ENCODE measurements at places on chromosomes 12 and 14.

- no peak for DNase-seq
Measured at GRCh38 chr14:30225176-30225575, 297.5 kb upstream of the PRKD1 start.

GRCh38 chr14:69960296-69960695 lies 81.1 kb downstream of the SMOC1 start:
- no peak for DNase-seq

DNA sequence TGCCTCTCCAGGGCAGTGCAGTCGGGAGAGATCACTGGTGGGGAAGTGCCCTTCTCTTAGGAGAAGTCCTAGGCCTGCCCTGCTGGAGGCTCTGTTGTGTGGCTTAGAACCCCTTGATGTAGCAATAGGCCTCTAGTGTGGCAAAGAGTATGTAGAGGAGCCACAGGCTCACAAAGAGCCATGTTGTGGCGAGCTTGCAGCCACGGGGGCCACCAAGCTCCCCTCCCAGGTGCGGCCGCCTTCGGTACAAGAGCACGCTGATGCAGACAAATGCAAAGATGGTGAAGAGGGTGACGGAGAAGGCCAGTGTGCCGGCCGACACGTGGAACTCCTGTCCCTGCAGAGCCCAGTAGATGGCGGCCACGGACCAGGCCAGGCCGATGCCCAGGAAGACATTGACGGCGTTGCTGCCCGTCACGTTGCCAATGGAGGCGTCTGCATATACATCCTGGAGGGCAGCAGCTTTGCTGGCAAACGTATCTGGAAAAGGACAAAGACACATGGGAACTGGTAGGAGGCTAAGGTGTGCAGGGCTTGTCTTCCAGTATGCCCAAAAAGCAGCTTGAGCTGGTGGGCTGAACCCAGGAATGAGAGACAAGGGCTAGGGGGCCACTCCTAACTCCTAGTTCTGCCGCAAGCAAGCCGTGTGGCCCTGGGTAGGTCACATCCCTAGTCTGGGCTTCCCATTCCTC lies 142.8 kb downstream of the SLC8A3 start:
- DNase-seq, result peak; percentile 95

- peak; percentile 89 for DNase-seq
Measured at GRCh38 chr12:24562771-24563431, 386.0 kb downstream of the BCAT1 start.

GRCh38 chr12:103834942-103835341 lies 6.1 kb downstream of the NT5DC3 start:
- DNase-seq, result no peak

GRCh38 chr14:88095791-88096190 lies 90.9 kb downstream of the GPR65 start:
- DNase-seq, result no peak

DNA sequence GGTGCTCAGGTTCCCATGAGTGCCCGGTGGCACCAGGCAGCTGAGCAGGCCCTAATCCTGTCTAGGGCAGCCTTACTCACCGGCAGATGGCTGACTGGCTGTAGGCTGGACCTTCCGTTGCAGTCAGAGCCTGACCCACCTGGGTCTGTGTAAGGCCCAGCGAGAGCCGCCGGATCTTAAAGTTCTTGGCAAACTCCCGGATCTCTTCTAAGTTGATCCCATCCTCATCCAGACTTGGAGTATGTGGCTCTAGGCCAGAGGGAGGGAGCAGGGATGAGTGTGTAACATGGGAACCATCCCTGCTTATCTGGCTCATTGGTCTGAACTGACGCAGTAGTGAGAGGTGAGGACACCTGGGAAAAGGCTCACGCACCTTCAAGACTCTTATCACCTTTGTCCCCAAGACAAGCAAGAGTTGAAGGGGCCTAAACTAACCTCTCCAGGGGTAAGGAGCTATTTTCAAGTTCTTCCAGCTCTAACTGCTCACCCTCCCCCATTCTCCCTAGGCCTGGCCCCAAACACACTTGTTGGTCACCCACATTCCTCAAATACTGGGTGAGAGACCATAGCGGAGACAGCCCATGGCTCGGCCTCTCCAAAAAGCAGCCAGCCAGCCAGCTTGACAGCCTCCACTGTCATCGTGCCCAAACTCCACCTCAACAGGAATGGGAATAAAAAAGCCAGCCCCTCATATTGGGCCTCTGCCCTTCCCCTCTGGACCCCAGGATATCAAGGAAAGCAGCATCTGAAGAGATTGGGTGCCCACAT lies 18.8 kb upstream of the TFCP2 start:
- DNase-seq, result no peak

GRCh38 chr12:68761901-68762630 lies 16.1 kb downstream of the SLC35E3 start:
- no peak for DNase-seq

DNA sequence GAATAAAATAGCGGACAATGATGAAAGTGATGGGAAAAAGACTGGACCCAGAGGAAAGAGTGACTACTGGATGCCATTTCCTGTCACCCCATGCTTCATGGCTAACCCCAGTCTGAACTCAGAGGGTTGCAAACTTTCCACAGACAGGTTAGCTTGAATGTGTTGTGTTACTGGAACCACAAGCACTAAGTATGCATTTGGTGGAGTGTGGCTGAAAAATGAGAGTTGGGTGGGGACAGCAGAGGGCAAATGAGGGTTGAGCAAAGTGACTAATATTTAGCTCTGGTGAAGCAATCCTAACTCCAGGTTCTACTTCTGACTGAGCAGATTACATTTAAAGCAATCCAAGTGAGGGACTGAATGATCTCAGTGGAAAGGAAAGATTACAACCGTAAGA lies 1.6 kb downstream of the SLC16A7 start:
- peak; percentile 51 for DNase-seq
